ENCODE measurements at places on chromosomes 4 and X.

GRCh38 chrX:38561126-38561868 is at the start of gene TSPAN7:
TSS of gene TSPAN7 (plus strand) at chrX:38561542. CDS start at chrX:38561547, 5 bp downstream.
- DNase-seq, result peak; percentile 70

GRCh38 chrX:108947205-108947604 is 210.8 kb upstream of the IRS4 start:
- DNase-seq, result no peak

GRCh38 chrX:1717373-1717772 is 102.5 kb downstream of the ASMT start:
- no peak for DNase-seq

- DNase-seq, result no peak
These were observed 31.8 kb upstream of the C4orf50 start for GRCh38 chr4:6049985-6050384.

DNA sequence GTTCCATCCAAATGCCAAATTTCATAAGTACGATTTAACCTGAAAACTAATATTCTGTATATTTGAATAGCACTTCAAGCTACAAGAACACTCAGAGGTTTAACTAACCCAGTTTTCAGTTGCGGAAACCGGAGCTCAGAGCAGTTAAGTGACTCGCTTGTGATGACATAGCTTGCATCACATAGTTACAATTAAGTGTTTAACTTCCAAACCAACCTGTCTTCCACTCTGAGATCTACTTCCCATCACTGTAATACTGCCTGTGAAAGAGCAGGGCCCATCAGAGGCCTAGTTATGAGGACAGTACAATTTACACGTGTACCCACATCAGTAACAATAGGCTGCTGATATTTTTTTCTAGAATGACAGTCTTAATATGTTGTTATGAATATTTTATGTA is 120.3 kb downstream of the MAD2L1 start:
- no peak for DNase-seq

GRCh38 chr4:7196736-7197135 is 4.4 kb downstream of the SORCS2 start:
- DNase-seq, result no peak

GRCh38 chr4:52045028-52045427 is 6.1 kb upstream of the SPATA18 start:
- DNase-seq, result no peak

DNA sequence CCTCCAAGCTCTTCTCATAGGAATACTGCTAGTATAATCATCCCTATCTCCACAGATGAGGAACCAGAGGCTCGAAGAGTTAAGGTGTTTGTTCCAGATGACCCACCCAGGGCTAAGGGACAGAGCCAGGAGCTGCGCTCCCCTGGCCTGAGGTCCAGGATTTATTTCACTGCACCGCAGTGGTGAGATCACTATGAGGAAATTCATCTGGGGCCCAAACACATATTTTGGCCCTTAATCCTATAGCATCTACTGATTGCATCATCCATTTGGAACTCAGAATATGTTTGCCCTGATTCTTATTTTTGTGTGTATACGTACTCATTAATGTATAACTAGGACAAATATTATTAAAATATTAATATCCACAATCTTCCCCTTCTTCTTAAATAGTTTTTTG is 100.1 kb upstream of the RBPJ start:
- no peak for DNase-seq

DNA sequence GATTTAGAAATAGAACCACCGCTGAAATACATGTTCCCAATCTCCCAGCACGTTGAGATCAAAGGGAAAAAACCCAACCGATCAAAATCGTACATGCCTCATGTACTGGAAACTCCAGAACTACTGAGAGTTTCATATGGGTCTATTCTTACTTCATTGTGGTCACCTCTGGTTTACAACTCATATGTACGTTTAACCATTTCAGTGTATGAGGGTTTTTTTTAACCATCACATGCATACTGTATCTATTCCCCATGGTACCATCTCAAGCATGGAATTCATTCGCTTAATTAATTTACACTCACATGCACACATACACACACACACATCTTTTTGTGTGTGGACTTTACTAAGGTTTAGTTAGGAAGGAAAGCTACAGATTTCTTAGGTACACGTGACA is 46.0 kb upstream of the CLNK start:
- no peak for DNase-seq

DNA sequence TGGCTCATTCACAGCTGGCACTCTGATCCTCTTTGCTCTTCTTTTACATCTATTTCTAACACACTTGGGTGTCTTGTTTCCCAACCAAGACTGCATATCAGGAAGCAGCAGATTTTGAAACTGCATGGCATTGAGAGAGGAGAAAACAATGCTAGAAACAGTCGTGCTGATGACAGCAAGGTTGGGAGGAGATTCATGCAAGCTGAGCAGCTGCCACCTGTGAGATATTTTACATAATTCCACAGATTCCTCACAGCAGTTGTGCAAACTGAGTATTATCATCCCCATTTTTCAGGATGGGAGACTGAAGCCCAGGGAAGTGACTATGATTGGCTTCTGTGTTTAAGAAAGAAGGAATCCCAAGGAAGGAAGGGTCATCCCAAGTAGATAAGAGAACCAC is 105.0 kb downstream of the SLC2A9 start:
- no peak for DNase-seq

DNA sequence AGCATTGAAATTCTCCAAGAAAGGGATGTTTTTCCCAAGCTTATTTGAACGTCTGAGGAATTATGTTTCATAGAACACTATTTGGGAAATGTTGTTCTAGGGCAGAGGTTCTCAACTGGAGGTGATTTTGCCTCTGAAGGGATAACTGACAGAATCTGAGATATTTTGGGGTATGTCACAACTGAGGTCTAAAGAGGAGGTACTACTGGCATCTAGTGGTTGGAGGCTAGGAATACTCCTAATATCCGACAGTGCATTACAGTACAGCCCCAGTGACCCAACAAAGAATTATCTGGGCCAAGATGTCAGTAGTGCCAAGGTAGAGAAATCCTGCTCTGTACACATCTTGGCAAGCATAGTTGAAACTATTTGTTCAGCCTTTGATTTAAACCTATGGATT is 6.4 kb downstream of the HSPA4L start:
- DNase-seq, result peak; percentile 41

GRCh38 chr4:19195696-19196095 is 1056.0 kb upstream of the SLIT2 start:
- DNase-seq, result no peak

GRCh38 chr4:37421614-37422013 is 177.1 kb downstream of the NWD2 start:
- no peak for DNase-seq

GRCh38 chrX:114889481-114889880 is 127.9 kb downstream of the IL13RA2 start:
- DNase-seq, result no peak

GRCh38 chrX:30283456-30284200 is 25.6 kb downstream of the NR0B1 start:
- peak; percentile 21 for DNase-seq

GRCh38 chr4:41994461-41994985 is 4.2 kb downstream of the SLC30A9 start:
- DNase-seq, result peak; percentile 28

GRCh38 chr4:126338548-126338947 is 1023.8 kb downstream of the FAT4 start:
- DNase-seq, result no peak

- no peak for DNase-seq
These were observed 50.0 kb downstream of the KDR start for GRCh38 chr4:55075376-55075775.

DNA sequence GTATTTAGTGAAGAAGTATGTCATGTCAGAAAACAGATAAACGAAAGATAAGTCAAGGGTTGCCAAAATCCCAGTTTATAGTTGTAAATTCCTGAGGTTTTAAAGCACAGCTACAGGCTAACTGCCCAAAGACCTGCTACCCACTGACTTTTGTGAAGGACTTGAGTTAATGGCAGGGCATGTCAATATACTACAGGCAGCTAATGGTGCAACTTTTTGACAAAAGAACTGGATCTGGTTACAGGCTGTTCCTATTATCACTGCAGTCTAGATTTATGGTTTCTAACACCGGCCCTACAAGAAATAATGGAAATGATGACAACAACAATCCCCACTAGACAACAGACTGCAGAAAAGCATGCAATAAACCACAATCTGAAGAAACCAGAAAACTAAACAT is 6.4 kb downstream of the SCML2 start:
- no peak for DNase-seq

GRCh38 chr4:5719350-5720055 is 8.5 kb downstream of the EVC start:
- DNase-seq, result no peak

- DNase-seq, result no peak
These were observed 278 bp downstream of the CLOCK start for GRCh38 chr4:55546506-55546755.

GRCh38 chrX:2391869-2392606 is 108.7 kb downstream of the DHRSX start:
- DNase-seq, result no peak

DNA sequence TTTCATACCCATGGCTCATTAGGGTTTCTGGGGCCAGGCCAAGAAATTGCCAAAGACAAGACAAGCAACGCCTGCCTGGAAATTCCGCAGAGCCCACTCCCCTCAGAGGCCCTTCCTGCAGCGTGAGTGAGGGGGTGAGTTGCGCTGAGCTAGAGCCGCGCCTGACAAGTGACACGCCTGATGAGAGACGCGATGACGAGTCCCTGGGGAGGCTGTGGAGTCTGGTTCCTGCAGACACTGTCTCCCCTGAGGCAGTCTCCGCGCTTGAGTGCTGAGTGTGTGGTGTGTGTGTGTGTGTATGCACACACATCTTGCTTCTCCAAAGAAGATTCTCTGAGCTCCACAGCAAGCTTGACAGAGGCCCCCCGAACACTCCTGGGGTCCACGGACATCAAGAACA is 269.8 kb downstream of the BCOR start:
- DNase-seq, result no peak

DNA sequence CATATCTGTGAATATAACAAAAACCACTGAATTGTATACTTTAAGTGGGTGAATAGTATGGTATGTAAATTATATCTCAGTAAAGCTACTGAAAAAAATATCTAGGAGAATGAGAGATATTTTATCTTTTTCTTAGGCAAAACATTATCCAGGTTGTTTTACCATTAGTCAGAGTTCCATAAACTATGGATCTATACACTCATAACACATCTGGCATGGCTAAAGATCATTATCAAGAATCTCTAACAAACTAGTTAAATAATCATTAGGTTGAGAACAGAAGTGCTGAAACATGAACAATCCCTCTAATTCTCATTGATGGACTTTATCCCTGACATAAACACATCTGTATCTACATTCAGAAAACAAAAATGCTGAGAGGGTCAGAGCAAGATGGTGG is 15.6 kb downstream of the MED14 start:
- no peak for DNase-seq

GRCh38 chr4:157013656-157014055 is 42.1 kb upstream of the PDGFC start:
- DNase-seq, result no peak

DNA sequence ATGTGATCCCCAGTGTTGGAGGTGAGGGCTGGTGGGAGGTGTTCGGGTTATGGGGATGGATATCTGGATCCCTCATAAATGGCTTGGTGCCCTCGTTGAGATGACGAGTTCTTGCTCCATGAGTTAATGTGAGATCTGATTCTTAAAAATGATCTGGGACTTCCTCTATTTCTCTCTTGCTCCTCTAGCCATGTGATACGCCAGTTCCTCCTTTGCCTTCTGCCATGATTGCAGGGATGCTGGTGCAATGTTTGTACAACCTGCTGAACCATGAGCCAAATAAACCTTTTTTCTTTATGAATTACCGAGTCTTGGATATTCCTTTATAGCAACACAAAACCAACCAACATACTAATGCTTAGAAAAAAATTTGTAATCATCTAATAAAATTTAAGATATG is 56.6 kb downstream of the STAP1 start:
- DNase-seq, result no peak

DNA sequence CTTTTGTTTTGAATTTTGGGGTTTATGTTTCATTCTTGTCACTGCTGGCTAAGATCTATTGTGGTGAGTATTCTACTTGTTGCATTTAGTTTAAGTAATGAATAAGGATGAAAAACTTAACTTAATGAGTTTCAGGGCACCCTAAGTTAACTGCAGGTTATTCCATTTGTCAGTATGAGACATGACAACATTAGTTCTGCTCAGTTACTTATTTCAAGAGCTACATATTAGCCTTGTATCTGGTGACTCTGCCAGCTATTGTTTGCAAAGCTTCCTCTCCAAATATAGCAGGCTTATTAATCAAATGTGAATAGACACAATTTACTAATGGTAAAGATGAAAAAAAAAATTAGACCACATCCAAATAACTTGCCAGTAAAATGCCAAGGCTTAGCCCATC is 567.1 kb downstream of the IL15 start:
- DNase-seq, result no peak

- DNase-seq, result no peak
These were observed 52.7 kb downstream of the PSAPL1 start for GRCh38 chr4:7381890-7382633.

DNA sequence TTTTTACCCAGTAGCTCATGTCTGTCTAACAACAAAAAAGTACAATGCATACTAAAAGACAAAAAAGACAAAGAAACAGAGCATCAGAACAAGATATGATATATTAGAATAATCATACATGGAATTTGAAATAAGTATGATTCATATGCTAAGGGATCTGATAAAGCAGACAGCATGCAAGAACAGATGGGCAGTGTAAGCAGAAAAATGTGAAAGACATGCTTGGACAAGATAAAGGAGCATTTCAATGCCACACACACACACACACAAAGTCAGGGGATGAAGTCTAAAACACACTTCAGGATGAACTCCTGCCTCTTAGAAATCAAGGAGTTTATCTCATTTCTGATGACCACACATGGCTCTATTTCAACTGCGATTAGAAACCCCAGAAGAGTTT is 649.6 kb upstream of the NDST4 start:
- DNase-seq, result no peak

GRCh38 chr4:46818604-46819003 is 90.4 kb downstream of the COX7B2 start:
- DNase-seq, result no peak

DNA sequence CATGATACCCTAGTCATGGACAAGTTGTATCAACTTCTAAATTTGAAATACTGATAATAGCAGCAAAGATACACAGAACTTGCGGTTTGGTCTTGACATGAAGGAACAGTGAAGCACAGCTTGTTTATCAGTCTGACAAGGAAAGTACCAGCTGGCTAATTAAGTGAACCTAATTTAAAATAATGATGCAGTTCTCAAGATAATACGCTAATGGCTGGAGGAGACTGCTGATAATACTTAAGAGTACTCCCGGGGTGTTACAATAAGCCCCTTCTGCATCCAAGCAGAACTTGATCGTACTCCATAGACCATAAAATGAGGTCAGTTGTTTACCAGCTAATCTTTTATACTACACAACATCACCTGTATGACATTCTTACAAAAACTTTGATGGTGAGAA is 697.5 kb downstream of the FSTL5 start:
- no peak for DNase-seq

GRCh38 chr4:66572949-66573348 is 902.7 kb upstream of the EPHA5 start:
- DNase-seq, result no peak

- no peak for DNase-seq
These were observed 18.7 kb downstream of the ANTXR2 start for GRCh38 chr4:80054375-80054774.
